ENCODE measurements at places on chromosomes 2 and 18.

DNA sequence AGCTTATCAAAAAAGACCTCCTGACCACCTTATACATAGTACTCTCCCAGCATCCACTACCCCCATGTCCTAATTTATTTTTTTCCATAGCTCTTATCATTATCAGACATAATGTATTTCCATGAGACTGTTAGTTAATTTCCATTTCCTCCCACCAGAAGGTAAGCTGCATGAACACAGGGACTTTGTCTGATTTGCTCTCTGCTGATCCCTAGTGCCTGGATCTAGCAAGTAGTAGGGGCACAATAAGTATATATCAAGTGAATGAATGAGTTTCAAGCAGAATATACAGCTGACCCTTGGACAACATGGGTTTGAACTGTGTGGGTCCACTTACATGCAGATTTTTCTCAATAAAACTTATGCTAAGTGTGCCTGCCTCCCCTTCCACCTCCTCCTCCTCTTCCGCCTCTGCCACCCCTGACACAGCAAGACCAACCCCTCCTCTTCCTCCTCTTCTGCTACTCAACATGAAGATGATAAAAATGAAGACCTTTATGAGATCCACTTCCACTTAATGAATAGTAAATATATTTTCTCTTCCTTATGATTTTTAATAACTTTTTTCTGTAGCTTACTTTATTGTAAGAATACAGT lies 53.8 kb downstream of the CTAGE1 start:
- no peak for DNase-seq

GRCh38 chr2:39636306-39636705 lies 29.4 kb upstream of the TMEM178A start:
- no peak for DNase-seq

DNA sequence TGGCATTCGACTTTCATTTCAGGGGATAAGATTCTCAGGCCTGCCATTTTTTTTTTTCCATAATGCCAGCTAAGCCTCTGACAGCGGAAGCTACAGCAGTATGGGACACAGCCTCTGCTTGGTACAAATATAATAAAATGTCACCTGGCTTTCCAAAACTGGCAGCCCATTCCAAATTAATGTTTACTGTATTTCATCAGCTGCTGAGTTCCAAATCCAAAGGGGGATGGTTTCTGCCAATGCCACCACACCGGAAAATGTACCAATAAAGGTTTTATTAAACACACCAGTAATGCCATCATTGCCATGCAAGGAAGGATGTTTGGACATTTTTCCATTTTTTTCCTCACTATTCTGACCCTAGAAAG lies 275.8 kb upstream of the CCDC68 start:
- no peak for DNase-seq

DNA sequence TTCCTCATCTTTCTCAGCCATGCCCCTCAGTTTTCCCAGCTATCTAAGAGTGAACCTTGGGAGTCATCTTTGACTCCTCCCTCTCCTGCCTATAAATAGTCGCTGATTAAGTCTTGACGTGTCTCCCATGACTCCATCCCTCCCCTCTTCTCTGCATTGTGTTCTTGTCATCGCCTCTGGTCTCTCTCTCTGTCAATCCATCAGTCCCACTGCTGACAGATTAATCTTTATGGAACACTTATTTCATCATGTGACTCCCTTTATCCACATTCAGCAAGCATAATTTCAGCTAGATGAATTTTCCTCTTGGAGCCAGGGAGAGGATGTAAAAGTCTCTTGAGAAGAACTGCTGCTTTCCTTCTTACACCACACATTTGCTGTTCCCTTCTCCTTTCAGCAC lies 9.4 kb downstream of the ADAM23 start:
- DNase-seq, result no peak

- no peak for DNase-seq
These were observed 7.1 kb upstream of the CDCA7 start for GRCh38 chr2:173347305-173348168.

DNA sequence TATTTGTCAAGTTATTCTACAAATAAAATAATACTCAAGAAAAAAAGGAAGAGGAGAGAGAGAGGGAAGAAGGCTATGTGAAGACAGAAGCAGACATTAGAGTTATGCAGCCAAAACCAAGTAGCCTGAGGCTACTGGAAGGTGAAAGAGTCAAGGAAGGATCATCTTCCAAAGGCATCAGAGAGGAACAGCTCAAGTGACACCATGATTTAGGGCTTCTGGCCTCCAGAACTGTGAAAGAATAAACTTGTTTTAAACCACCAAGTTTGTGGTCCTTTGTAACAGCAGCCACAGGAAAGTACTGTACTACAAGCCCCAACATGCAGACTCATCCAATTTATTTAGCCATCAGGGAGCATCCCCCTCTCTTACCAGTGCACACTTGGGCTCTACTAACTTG lies 788.5 kb upstream of the LRRTM1 start:
- DNase-seq, result no peak

DNA sequence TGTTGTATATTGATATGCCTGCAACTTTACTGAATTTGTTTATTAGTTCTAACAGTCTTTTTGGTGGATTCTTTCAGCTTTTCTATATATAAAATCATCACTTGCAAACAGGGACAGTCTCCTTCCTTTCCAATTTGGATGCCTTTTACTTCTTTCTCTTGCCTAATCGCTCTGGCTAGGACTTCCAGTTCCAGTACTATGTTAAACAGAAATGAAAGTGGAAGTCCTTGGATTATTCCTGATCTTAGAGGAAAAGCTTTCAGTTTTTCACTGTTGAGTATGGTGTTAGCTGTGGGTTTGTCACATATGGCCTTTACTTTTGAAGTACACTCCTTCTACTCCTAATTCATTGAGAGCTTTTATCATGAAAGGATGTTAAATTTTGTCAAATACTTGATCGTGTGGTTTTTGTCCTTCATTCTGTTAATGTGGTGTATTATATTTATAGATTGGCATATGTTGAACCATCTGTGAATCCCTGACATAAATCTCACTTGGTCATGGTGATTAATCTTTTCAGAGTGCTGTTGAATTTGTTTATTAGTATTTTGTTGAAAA lies 52.9 kb downstream of the REL start:
- no peak for DNase-seq

DNA sequence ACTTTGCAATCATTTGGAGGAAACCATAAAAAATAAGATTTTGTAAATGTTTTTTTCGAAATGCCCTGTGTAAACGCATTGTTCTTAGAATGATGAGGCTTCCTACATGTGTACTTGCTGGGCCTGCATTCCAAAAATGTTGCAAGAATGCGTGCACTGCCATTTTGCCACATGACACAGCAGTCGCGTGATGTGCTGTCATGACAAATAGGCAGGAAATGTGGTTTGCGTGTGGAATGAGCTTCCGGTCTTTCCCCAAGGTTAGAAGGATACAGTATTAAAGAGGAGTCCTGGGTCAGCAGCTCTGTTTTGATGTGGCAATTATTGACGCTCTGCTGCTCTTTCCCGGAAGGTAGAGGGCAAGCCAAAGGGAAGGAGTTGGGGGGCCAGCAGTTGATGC lies 18.1 kb upstream of the SERPINB2 start:
- no peak for DNase-seq

Measured in thoracic aorta (tissue), 2 donors.